ENCODE measurements at places on chromosomes 2 and 18. TPM values are rescaled to one million over a fixed set of nuclear protein-coding genes. Genes with fewer than 3 reads are reported as not detected.

TWIST2 gene
- total RNA-seq, result 22.8 TPM

TLK1 gene
- 31.3 TPM for total RNA-seq

CASP10 gene
- total RNA-seq, result 28.0 TPM

WDR35 gene
- 4.7 TPM for total RNA-seq

HOXD1 gene
- total RNA-seq, result not detected

SULT1C4 gene
- 2.5 TPM for total RNA-seq

TMEM185B gene
- 15.2 TPM for total RNA-seq

KLHL29 gene
- 1.4 TPM for total RNA-seq

SPATS2L gene
- 99.3 TPM for total RNA-seq

CDH7 gene
- total RNA-seq, result not detected

COLEC12 gene
- 15.8 TPM for total RNA-seq

CRIM1 gene
- total RNA-seq, result 46.5 TPM

ANO7 gene
- total RNA-seq, result 61.3 TPM

IL18RAP gene
- 1.8 TPM for total RNA-seq

NUP35 gene
- 59.5 TPM for total RNA-seq

DSEL gene
- 3.5 TPM for total RNA-seq

OLA1 gene
- total RNA-seq, result 149 TPM

All from stomach (tissue), 19 donors.